ENCODE measurements at places on chromosomes 5 and 9.

- DNase-seq, result no peak
Measured at GRCh38 chr5:37532976-37533740, 154.0 kb downstream of the WDR70 start.

DNA sequence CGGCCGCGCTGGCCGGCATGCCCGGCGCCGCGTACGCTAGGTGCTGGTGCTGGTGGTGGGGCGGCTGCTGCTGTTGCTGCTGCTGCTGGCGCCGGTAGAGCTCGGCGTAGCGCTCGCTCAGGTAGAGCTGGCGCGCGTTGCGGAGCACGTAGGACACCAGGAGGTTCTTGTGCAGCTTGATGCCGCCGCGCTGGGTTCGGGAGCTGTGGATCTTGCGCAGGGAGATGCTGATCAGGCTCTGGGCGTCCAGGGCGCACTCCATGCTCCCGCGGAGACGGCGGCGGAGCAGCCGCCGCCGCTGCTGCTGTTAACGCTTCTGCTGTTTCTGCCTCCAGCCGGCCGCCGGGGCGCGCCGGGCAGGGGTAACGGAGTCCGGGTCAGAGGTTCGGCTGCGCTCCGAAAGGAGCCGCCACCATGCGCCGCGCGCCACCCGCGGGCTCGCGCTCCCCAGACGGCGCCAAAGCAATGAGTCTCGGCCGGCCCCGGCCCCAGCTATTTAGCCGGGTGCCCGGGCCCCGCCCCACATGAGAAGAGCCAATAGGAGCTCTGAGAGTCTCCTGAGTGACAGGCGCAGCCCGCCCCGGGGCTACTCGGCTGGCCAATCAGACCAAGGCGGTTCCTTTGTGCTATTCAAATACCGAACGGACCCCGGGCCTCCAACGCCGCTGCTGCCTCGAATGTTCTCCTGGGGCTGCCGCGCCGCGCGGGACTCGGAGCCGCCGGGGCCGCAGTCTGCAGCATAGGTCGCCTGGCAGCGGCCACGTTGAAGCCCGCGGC lies at the start of gene IER5L:
Gene IER5L, minus strand, starts transcription at position 471 of the 777 bp plus-strand sequence. Its CDS starts 209 bp downstream, at position 262.
- peak; percentile 90 for DNase-seq

DNA sequence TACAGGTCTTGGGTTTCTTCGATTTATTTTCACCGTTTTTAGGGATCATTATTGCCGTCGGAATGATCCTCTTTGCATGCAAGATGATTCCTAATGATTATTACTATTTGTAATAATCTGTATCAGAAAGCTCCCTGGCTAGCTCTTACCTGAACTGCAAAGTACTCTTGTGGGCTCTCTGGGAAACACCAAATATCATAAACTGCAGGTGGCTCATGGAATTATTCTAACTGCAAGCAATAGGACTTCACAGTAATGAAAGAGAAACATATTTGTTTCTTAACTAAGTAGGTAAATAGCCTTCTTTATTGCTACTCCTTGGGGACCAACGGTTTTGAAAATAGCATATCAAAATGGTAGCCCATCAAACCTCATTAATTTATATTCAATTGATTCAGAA lies 219.4 kb downstream of the NFIB start:
- DNase-seq, result no peak

DNA sequence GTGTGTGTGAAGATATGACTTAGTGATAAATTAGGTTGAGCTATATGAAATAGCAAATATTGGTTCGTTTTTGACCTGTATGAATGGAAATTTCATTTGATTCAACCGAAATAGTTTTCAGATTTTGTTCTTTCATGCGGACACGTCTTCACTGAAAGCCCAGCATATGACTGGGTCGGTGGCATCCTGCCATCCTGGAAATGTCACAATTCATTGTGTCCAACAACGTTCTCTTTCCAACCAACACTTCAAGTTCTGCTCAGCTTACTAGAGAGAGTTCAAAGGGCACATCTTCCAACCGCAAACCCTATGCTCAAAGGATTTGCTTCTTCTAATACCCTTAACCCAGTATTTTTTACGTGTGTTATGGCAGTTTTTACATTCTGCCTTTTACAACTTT lies 252.5 kb downstream of the NTRK2 start:
- DNase-seq, result no peak

- DNase-seq, result peak; percentile 92
Measured at GRCh38 chr9:20355022-20355421, 267.3 kb downstream of the MLLT3 start.

- no peak for DNase-seq
Measured at GRCh38 chr5:88663793-88664216, 219.2 kb downstream of the MEF2C start.

GRCh38 chr5:74608736-74609601 lies 31.6 kb downstream of the ENC1 start:
- no peak for DNase-seq

DNA sequence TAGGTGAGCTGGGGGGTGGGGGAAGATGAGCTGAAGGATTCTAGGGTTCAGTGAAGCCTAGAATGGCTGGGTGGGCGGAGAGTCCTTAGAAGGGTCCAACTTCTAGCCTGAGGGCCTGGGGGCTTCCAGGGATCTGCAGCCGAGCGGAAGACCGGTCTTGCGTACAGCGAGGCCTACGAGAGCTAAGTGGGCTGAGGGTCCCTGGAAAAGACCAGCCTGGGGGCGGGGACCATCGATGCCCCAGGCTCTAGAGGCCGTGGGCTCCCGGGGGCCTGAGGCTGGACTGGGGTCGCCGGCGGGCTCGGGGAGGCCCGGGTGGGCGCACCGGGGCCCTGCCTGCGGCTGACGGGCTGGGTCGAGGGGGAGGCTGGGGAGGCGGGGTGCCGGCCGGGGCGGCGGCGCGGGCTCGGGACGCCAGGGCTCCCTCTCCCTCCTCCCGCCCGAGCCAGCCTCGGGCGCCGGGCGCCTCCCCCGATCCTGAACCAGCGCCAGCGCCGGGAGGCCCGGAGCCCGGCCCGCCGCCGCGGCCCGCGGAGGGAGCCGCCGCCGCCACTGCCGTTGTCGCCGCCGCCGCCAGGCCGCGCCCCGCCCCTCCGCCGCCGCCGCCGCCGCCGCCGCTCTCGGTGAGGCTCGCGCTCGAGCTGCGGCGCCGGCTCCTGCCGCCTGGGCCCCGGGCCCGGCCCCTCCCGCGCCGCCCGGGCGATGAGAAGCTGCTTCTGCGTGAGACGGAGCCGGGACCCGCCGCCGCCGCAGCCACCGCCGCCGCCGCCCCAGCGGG lies at the start of gene MVB12B:
Gene MVB12B, plus strand, starts transcription at position 602 of the 778 bp plus-strand sequence. Its CDS starts 101 bp downstream, at position 703.
- no peak for DNase-seq

DNA sequence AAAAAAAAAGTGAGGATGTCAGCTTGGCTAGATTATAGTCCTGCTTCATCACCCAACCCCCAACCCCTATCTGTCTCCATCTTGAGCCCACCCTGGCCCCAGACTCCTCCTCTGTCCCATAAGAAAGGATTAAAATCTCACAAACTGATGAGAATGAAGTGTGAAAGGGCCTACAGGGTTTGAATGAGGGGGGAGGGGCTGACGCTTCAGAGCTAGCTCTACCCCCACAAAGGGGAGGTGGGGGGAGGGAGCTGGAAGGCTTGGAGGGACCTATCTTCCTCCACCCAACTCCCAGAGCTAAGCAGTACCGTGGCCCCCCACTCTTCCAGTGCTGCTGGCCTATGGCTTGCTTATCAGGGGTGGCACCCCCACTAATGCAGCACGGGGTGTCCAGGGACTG lies 43.7 kb upstream of the HAND1 start:
- DNase-seq, result no peak

- no peak for DNase-seq
Measured at GRCh38 chr5:143653256-143653655, 158.7 kb upstream of the HMHB1 start.

DNA sequence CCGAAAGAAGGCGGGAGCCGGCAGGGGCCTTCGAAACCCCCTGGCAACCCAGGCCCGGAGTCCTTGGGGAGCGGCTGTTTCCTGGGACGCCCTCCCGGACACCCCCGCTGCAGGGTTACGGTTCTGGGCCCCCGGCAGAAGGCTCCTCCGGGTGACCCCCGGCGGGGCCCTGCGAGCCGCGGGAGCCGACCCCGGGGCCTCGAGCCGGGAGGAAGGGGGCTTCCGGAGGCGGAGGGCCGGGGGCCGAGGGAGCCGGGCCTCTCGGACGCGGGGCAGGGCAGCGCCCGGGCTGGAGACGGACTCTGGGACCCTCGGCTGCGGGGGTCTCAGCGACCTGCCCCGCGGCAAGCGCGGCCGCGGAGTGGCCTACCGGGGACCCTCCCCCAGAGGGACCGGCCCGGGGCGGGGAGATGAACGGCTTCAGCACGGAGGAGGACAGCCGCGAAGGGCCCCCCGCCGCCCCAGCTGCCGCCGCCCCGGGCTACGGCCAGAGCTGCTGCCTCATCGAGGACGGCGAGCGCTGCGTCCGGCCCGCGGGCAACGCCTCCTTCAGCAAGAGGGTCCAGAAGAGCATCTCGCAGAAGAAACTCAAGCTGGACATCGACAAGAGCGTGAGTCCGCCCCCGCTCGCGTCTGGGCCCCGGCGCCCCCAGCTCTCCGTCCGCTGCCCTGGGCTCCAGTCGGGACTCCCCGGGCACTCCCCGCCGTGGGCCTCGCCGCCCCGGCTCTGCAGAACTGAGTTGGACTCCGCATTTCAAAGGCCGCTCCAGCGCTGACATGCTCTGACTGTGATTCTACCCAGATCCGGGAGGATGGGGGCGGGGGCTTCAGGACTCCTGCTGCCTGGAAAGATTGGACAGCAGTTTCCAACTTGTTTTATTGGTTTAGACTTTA lies 645 bp downstream of the SAP30L start:
- peak; percentile 69 for DNase-seq

DNA sequence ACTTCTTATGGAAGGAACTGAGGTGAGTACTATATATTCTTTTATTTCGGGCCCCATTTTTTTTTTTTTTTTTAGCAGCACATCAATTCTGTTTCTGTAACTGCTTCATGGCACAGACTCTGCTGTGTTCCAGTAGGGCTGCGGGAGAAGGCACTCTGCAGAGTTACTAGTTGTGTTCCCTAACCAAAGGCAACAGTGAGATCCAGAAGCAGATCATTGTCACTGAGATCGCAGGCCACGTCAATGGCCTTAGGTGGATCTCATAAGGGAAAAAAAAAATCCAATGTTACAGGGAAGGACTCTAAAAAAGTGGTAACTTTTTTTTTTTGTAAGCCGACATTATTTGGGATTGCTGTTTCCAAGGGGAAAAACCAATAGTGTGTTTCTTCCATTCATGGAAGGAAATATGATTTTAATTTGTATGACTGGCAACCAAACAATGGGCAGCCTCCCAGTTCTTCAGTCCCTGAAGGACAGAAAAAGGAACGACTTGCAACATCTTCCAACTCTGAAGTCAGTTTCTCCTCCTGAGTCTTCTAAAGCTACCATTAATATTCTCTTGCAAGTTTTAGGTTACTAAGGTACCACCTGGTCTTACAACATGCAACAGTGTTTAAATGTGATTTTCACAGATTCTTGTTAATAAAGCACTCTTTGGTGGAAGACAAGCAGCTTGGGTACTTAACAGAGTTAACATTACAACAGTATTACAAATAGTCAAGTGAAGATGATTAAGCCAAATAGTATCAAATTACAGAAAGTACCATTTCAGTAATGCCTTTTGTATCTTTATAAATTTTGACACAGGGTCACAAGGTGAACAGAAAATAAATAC lies 52.8 kb downstream of the HABP4 start:
- DNase-seq, result no peak

DNA sequence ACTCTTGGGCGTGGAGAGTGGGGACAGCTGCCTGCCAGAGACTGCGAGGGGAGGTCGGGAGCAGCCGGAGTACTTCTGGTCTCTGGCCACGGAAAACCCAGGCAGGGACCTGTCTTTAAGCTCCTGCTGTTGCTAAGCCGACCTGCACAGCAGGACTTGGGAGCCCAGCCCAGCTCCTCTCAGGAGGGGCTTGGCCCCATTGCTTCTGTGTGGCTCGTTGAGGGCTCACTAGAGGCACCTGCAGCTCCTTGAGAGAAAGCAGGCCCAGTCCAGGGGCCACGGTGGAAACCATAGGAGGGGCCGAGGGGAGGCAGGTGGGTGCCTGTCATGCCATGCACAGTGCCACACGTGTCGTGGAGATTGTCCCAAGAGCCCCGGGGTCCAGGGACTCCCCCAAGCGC lies 3.3 kb upstream of the LCN2 start:
- no peak for DNase-seq

GRCh38 chr5:89595056-89595455 lies 712.1 kb upstream of the MEF2C start:
- DNase-seq, result no peak

GRCh38 chr9:114248299-114248707 lies 74.6 kb upstream of the ORM1 start:
- DNase-seq, result no peak

DNA sequence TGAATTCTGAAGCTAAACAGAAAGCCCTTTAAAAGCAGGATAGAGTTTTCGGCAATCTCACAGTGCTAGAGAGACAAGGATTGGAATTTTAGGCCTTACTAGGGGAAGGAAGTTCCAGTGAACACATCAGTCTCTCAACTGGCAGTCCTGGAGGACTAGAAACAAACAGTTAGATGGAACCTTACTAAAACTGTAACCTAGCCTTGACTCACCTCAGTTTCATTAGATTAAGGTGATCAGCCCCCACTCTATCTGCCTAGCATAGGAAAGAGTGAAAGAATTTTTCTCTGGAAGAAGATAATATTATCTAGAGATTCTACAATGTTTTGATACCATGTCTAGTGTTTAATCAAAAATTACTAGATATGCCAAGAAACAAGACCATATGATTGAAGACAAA lies 25.8 kb upstream of the SMIM23 start:
- DNase-seq, result no peak

DNA sequence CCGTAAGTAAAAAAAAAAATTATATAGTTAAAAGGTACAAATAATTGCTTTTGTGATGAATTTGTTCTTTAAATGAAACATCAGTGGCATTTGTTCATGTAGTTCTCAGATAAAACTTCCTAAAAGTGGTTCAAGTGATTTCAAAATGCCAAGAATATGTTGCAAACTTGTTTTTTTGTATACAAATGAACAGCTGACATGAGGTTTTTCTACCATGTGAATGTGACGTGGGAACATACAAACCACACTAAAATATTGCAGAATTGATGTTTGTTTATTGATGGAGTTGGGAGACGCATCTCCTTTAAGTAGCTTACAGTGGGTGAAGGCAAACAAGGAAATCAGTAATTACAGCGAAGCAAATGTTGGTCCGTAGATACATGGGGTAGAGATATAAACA lies 16.9 kb downstream of the BASP1 start:
- DNase-seq, result no peak

DNA sequence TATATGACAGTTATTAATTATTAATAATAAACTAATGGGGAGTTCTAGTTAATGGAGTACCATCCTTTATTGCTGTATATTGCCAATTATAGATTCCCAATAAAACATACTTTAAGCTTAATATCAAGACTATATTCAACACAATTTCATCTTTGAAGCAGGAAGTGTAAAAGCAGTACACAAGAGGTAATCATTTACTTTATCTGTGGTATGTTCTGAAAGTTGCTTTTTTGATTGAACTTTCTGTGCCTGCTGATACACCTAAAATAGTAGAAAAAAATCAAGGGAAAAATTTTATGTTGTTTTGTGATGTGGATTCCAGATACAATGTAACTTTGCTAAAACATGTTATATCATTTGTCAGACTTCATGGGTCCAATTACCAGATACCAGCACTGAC lies 58.0 kb downstream of the ACO1 start:
- no peak for DNase-seq

Measured in amniotic epithelial cell (primary cell).